ENCODE measurements at places on chromosomes 1 and 21.
A peak's percentile ranks its signal among the peaks of the same experiment; 100 is the strongest.

DNA sequence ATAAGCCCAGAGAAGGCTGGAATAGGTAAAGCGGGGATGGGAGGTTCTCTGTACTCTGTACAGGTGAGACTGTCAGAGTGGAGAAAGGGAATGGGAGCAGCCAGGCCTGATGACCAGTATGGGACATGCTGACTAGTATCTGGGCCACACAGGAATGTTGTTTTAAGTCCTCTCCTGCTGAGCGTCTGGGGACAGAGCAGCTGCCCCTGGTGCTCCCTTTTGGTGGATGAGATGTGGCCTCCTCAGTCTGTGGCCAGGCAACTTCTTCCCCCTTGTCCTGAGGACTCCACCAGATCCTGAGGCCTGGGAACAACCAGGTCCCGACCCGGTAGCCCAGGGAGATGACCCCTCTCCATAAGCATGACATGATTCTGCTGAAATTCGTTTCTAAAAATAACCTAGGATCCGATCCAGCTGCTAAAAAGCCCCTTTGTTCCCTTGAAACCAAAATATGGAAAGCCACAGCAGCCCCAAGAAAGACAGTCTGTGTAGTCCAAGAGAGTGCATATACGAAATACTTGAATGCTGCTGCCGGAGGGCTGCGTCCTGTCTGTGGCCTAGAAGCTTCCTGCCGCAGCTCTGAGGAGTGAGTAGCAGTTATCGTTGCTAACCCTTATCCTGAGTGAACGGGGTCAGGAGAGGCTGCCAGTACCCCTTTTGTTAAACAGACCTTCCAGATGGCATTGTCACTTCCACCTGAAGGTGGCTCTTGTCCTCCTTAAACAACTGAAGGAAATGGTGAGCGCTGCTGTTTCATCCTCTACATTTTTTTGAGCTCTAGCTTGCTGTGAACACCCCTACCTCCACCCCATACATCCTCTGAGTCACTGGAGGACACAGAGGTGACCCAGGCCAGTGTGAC, 47.1 kb downstream of the ATP2B4 start:
- peak; percentile 96 for DNase-seq

GRCh38 chr1:229264487-229264886, 6.4 kb upstream of the RAB4A start:
- no peak for DNase-seq

DNA sequence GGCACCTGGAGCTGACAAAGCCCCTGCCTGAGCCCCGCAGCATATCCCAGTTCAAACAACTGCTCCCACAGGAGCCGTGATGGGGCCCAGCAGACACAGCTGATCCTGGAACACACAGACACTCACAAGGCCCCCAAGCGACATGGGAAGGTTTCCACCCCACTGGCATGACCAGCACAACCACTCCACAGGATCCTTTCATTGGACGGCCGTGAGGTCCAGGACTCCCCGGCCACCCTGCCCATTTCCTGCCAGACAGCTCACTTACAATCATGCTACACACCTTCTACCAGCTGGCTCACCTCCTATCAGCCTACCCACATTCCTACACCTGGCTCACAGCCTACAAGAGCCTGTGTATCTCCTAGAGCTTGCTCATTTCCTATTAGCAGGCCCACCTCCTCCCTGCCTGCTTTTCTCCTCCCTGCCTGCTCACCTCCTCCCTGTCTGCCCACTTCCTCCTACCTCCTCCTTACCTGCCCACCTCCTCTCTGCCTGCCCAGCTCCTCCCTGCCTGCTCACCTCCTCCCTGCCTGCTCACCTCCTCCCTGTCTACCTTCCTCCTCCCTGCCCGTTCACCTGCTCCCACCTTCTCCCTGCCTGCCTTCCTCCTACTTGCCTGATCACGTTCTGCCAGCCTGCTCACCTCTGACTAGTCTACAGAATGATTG, 73.9 kb downstream of the MATN1 start:
- DNase-seq = no peak

DNA sequence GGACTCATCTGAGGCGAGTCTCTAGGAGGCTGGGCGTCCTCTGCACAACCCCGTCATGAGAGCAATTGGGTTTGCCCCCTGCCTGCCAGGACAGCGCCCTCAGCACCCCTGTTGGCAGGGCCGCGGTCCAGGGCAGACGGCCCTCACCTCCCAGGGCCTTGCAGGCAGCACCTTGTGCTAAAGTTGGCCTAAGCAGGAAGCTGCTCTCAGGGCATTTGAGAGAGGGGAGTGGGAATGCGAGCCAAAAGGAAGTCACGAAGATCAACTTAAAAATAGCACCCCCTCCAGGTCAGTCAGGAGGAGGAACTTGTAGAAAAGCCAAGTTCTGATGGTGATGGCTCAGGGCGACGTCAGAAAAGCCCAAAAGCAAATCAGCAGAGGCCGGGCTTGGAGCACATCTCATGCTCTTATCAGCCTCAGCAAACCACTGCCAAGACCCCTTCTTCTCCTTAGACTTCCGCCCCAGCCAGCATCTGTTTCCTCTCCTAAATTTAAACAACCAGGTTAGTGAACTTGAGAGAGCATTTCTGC, 12.6 kb upstream of the ADORA3 start:
- peak; percentile 100 for DNase-seq

DNA sequence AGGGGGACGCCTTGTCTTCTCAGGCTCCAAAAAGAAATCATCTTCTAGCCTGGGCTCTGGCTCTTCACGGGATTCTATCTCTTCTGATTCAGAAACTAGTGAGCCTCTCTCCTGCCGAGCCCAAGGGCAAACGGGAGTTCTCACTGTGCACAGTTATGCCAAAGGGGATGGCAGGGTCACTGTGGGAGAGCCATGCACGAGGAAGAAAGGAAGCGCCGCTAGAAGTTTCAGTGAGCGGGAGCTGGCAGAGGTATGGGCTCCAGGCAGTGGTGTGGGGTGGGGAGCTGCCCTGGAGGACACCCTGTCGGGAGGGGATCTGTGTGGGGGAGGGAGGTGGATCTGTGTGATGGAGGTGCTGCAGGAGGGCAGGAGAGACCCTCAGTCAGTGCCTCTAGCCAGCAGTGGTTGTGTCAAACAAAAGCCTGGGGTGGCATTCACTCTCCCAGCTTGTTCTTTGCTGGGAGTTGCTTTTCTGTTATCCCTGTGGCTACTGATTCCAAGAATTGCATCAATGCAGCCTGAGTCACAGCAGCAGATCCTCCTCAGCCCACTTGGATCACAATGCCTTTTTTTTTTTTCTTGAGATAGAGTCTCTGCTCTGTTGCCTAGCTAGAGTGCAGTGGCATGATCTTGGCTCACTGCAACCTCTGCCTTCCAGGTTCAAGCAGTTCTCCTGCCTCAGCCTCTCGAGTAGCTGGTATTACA, 21.8 kb downstream of the KDM4A start:
- no peak for DNase-seq

DNA sequence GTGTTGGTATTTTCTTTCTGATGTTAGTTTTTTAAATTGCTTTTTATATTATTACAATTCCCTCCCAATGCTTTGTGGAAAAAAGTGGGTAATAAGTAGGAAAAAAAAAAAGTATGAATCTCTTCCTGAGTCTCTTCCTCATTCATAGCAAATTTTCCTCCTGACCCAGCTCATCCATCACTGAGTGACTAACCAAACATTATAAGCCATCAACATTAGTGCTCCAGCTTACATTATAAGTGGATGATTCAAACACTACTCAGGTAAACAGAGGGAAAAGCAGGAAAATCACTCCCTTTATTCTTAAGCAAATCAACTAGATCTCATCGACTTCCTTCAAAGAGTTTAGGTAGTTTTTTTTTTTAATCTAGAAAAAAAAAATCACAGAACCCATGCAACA, 15.4 kb upstream of the SAMD13 start:
- no peak for DNase-seq

DNA sequence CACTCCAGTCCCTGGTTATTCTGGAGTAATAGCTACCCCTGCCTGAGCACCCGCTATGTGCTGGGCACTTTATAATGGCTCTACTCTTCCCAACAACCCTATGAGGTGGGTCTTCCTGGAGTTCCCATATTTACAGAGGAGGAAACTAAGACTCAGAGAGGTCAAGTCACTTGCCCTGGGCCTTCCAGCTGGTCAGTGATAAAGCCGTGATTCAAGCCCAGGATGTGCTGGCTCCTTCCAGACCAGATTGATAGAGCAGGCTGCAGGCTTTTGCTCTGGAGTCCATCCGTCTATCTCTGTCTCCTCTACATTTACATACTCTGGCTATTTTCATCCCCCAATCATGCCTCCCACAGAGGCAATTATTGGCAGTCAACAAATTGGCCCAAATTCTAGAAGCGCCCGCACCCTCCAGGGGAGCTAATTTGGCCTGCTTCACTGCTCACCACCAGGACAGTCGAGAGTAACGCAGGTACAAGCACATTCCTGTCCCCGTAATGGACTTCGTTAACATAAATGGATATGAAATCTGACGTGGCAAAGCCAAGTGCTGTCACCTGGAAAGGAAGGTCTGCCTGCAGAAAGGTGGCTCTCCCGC, 39.8 kb upstream of the SELENON start:
- no peak for DNase-seq

DNA sequence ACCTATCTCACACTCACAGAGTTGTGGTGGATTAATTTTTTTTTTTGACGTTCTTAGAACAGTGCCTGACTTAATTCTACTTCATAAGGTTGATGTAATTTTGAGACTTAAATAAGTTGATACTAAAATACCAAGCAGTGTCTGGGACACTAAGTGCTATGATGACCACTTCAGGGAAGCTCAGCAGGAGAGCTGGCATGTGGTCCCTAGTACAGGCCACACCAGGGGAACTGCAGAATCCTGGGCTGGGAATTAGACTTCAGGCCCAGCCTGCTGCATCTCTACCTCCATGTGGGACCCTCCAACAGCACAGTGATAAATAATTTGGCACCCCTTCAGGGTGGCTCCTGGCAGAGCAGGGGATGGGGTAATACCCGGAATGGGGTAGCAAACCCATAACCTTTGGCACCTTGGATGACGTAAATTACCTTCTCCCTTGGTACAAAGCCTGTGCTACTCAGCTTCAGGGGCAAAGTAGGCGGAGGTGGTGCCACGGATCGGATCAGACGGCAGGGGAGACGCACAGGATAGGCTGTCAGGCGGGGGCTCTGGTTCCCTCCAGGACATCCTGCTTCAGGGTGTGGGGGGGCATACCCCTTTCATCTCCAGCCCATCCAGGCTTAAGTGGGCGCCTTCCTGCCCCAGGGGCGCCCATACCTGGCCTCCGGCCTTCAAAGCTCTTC, 4.8 kb downstream of the MFSD2A start:
- DNase-seq = no peak

DNA sequence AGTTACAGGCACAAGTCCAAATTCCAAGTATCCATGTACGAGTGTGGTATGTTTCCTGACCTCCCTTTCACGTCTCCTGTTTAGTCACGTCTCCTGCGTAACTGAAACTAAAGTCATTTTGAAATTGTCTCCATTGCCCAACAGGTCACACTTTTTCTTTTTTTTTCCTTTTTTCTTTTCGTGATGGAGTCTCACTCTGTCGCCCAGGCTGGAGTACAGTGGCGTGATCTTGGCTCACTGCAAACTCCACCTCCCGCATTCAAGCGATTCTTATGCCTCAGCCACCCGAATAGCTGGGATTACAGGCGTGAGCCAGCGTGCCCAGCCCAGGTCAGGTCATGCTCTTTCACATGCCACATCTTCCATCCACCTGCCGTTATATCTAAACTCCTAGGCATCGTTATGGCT, 38.2 kb downstream of the L1TD1 start:
- no peak for DNase-seq

DNA sequence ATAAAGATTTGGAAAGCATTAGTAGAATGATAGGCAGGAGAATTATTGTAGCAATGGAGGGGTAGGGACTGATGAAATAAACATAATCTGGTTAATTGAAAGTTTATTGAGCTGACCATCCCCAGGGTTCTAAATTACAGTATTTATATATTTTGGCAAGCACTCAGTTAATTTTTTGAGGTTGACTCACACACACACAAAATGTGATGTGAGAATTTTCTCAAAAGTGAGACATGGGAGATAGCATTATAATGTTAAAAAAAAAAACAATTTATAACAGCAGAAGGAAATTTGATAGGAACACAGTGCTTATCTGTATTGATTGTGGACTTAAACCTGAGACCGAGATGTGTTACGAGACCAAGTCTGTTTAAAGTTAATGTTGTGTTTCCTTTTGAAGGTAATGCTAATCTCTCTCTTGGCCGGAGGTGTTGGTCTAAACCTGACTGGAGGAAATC, 24.6 kb downstream of the TRIM45 start:
- no peak for DNase-seq

GRCh38 chr1:238475712-238476111, 585.0 kb upstream of the ZP4 start:
- DNase-seq = no peak

DNA sequence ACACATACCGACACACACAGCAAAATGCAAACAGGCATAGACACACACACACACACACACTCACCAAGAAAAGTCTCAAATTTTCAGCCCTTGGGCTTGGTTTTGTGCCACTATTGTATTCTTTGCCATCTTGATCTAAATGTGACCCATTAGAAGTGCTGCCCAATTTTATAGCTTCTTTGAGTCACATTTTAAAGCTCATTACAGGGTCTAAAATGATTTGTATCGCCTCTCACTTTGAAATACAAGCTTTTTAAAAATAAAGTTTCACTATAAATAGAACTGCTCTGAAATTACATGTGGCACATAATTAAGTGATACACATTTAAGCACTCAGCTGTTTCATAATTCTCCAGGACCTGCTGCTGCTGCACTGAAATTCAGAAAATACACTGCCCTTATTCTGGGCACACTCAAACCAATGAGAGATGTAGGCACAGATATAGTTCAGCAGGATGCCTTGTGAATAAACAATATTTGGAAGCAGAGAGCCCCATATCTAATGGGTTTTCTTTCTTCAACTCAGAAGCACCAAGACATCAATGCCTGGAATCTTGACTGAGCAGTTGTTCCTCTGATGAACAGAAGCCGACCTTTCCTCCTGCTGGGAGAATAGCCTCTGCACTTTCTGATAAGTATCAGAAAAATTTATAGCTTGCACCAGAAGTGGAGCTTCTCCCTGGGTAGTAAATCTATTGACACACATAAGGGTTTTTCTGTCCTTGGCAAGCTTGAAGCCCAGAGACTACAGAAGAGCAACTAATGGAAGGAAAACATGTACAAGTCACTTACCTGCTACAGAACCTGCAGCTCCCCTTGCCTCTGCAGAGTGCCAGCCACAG, 37.0 kb upstream of the PLPPR4 start:
- no peak for DNase-seq

GRCh38 chr1:170494369-170494768, 37.6 kb upstream of the GORAB start:
- DNase-seq = peak; percentile 88

DNA sequence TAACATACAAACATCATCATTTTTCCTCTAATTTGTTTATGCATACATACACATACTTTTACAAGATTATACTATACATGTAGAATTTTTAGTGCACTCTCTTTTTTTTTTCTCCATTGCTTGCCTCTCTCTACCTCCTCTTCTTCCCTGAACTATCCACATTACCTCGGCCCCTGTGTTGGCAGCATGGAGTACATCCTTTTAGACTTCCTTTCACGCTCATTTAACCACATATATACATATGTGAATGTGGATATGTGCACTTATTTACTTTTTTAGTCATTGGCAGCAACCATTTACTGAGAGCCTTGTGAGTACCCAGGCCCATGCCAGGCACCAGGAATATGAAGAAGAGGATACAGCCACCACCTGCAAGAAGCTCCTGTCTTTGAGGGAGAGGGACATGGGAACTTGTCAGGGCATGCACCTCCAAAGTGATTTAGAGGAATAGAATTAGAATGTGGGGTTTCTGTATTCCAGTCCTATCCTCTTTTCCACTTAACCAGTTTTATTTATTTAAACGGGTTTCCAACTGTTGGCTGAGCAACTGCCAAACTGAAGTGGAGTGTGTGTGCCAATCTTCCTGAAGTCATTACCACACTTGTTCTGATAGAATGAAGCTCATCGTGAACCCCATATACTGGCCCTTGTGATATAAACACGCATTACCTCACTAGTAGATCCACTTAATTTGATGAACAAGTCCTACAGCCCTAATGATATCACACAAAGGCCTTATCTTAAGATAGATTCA, 212.6 kb downstream of the TNR start:
- no peak for DNase-seq
